ENCODE measurements at places on chromosomes 2 and 18.
A peak's percentile ranks its signal among the peaks of the same experiment; 100 is the strongest.

- no peak for DNase-seq
These were observed 7.1 kb downstream of the RNF125 start for GRCh38 chr18:32025744-32026143.

DNA sequence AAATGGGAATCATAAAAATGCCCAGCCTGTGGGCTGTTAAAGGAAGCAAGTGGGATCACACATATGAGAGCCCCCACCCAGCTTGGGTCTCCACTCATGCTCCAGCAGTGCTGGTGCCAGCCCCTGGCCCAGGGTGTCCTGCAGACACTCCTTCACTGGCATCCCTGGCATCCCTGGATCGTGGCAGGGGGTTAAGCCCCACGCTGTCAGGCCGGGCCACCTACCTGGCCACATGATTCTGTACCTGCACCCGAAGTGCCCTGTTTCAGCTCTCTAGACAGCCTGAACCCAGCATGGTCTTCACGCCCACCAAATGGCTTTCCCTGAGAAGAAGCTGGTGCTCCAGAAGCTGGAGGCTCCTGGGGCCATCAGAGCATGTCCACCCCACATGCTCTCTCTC is 137.4 kb downstream of the INHBB start:
- no peak for DNase-seq

GRCh38 chr2:205686056-205686782 is 3.9 kb downstream of the NRP2 start:
- no peak for DNase-seq

DNA sequence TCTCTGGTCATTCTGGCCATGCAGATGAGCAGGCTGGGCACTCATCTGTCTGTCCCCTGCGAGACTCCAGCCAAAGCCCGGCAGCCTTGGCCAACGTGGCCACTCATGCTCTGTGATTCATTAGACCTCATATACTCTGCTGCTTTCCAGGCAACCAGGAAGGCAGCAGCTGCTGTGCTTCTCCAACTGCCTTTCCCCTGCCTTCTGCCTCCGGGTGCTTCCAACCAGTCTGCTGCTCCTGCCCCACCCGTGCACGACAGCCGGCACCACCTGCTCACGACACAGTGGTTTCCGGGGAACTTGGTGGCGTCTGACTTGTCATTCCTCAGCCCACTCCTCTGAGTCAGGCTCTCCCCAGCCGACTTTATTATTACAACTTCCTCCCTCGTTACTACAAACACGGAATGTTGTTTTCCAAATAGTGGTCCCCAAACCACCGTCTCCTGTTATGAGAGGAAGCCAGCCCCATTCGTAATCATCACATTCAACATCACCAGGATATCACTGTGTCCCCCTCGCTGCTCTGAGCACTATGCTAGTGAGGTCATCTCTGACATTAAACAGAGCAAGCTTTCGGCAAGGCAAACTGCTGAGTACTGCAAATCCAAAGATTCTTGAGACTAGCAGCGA is 392.4 kb downstream of the ALK start:
- peak; percentile 19 for DNase-seq

DNA sequence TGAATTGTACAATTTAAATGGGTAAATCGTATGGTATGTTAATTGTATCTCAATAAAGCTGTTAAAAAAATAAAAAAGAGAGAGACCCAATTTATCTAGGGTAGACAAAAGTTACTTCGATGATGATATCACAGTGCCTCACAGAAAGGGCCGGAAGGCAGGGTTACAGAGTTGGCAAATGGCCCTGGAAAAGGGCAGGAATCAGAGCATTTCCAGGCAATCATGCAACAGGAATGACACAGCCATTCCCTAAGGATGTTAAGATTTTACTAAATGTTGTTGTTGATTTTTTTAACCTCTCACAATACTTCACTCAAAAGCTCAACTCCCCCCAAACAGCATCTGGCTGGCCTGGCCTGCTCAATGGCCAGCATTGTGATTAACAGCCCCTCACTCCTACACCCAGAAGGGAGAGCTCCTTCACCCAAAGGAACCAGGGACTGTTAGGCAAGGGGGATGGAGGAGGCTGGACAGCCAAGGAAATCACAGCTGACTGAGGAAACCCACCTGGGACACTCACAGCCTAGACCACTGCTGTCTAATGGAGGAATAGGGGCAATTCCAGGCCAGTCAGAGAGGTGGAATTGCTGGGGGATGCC is 7.7 kb upstream of the SP100 start:
- peak; percentile 73 for DNase-seq

- DNase-seq, result no peak
These were observed 50.6 kb downstream of the SH3BP4 start for GRCh38 chr2:235002198-235003095.

- no peak for DNase-seq
These were observed 4.1 kb downstream of the SRSF7 start for GRCh38 chr2:38747007-38747424.

DNA sequence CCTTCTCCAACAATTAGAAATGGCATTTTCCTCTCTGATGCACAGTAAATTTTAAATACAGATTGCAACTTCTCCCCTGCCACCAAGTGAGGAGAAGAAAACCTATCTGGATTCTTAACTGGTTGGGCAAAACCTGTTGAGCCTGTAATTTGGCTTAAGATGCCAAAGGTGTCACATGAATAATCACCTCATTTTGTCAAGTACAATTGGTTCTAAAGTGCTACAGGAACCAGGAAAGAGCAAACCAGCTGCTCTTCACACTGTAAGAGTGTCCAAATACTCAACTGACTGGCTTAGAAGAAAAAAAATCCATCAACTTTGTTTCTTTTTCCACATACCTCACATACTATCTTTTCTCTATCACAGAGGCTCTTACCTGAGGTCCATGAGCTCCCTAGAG is 35.4 kb downstream of the NPC1 start:
- no peak for DNase-seq

DNA sequence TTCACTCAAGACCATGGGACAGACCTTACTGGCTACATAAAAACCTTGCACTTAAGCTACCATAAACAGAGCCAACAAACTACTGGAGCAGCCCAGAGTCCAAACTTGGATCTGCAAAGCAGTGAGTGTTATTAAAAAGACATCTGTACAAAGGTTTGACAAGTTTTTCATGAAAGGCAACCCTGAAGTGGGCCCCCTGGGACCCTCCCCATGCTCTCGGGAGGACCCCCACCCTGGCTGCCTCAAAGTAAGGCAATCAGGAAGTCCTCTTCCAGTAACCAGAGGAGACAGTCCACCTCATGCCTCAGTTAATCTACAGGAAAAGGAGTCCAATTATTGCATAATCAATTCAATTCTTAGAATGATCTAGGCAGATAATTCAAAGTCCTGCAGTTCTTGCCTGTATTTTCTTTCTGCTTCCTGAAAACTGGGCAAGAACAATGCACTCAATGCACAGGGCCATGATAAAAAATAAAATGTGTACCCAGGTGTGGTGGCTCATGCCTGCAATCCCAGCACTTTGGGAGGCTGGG is 69.7 kb downstream of the TBC1D8 start:
- no peak for DNase-seq

- DNase-seq, result no peak
These were observed 293.7 kb upstream of the RND3 start for GRCh38 chr2:150781142-150781541.

GRCh38 chr2:202376460-202377206 is 506 bp downstream of the BMPR2 start:
- DNase-seq, result no peak

GRCh38 chr2:84940088-84940470 is 30.9 kb upstream of the KCMF1 start:
- no peak for DNase-seq

DNA sequence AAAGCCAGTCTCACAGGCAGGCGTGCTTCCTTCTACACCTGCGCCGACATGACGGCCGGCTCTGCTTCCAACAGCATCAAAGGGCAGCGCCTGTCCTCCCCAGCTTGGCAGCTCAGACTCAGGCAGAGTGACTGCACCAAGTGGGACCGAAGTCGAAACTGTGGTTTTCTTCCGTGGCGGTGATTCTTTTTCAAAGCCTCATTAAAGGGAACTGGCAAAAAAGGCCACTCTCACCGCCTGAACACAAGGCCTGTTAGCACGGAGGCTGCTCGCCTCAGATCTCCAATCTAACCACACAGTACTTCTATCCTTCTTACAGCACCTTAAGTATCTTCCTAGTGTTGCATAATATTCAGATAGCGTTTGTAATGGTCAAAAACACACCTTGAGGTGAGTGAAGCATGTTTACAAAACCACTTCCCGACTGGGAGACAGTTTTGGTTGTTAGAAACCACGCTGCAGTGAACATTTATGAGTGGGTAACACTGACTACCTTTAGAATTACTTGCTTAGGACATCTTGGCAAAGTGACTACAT is 236.4 kb downstream of the HDAC4 start:
- DNase-seq, result no peak

DNA sequence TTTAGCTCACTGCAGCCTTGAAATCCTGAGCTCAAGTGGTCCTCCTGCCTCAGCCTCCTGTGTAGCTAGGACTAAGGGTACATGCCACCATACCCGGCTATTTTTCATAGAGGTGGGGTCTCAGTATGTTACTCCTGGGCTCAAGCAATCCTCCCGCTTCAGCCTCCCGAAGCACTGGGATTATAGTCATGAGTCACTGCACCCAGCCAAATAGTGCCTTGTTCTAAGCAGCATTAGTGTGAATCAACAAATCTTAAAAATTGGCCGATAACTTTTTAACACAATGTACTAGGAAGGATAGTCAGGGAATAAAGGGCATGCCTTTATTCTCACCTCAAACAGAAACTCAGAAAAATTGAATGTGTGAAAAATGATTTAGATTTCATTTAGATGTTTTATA is 51.6 kb downstream of the XRCC5 start:
- DNase-seq, result no peak

- DNase-seq, result no peak
These were observed 568.5 kb upstream of the SLC8A1 start for GRCh38 chr2:41020358-41020757.

- no peak for DNase-seq
These were observed 978.2 kb downstream of the CPS1 start for GRCh38 chr2:211534632-211535031.

DNA sequence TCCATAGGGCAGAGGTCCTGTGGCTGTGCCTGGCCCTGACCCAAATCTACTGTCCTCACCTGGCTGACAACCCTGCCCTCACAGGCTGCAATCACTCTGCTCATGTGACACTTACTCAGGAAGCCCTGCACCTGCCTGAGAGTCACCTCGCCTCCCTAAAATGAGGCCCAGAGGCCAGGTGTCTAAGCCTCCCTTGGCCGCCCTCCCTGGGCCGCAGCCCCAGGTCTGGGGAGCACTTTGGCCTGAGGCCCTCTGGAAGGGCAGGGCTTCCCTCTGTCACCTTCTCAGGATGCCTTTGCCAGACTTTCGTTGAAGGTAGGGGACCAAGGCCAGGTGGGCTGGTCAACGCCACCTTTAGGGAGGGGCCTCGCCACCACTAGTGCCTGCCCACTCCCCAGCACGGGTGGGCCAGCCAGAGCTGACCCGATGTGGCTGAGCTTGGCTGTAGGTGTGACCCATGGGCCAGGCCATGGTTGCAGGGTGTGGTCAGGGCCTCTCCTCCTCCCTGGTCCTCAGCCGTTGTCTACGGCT is 6.1 kb upstream of the GPC1 start:
- DNase-seq, result no peak

DNA sequence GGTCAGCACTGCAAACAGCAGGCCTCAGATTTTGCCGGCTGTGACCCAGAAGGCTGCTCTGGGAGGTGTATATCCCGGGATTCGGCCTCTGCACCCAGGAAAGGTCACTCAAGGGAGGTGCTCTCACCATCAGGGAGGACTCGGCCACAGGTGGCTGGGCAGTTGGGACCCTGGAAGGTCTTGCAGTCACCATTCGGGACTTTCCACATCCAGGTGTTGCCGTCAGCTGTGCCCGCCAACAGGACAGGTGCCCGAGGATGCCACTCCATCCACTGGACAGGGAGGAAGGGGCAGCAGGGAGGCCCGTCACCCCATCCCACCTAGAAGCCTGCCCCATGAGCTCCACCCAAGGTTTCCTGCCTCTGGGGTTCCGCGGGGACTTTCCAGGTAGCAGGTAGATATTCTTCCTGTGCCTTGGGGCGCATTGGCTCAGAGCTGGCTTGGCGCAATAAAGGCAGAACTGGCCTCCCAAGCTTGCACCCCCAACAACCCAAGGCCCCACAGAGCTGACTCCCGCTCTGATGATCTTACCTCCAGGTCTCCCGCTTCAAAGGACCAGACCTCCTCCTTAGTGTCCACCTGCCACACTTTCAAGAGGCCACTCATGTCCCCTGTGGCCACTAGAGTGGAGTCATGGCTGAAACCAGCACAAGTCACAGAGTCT is 3.5 kb downstream of the AAMP start:
- DNase-seq, result no peak

- DNase-seq, result no peak
These were observed 439.4 kb upstream of the CDH19 start for GRCh38 chr18:67043276-67043675.

DNA sequence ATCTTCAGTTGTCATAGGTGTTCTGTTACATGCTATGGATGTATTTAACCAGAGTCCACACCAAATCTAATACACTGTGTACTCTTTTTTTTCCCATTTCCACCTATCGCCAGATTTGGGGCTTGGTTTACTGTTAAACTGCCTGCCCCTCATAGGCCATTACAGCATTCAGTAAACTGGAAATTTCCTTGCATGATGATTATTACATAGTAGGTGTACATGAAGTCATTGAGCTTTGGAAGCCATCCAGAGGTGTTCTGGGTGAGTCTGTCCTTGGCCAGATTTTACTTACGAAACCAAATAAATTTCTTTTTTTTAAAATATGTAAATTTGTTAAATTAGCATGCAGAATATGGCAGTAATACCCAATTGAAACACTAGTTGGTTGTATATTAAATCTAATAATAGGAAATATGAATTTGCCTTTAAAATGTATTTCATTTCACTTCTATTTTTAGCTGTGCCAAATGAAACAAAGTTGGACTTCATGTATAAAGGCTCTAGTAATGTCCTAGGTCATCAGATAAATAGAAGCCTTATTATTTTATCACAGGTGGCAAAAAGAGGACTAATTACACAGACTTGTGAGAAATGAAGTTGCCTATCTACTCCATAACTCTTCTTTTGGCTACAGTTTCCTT is 60.7 kb downstream of the COMMD1 start:
- no peak for DNase-seq

GRCh38 chr18:48957136-48957535 is 6.4 kb upstream of the SMAD7 start:
- DNase-seq, result no peak

DNA sequence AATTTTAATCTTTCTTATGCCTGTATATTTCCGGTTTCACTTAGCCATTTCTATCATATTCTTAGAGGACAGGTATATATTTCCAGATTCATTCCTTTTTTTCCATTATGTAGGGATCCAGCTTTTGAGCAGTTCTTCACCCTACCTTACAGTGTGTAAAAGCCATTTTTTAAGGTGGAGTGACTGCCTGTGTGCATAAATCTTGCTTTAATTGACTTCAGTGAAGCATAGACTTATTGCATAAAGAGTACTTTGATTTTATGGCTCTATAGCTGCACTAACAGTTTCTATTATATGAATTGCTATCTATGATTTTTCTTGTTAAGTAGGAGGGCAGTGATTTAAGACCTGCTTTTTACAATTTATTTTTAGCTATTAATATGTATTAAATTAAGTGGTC is 132.6 kb downstream of the NYAP2 start:
- DNase-seq, result no peak

GRCh38 chr2:58131191-58132011 is 84.8 kb downstream of the VRK2 start:
- DNase-seq, result no peak

GRCh38 chr2:139478165-139478914 is 698.1 kb upstream of the NXPH2 start:
- DNase-seq, result no peak
